ENCODE measurements at places on chromosomes 13 and 19.
A peak's percentile ranks its signal among the peaks of the same experiment; 100 is the strongest.

DNA sequence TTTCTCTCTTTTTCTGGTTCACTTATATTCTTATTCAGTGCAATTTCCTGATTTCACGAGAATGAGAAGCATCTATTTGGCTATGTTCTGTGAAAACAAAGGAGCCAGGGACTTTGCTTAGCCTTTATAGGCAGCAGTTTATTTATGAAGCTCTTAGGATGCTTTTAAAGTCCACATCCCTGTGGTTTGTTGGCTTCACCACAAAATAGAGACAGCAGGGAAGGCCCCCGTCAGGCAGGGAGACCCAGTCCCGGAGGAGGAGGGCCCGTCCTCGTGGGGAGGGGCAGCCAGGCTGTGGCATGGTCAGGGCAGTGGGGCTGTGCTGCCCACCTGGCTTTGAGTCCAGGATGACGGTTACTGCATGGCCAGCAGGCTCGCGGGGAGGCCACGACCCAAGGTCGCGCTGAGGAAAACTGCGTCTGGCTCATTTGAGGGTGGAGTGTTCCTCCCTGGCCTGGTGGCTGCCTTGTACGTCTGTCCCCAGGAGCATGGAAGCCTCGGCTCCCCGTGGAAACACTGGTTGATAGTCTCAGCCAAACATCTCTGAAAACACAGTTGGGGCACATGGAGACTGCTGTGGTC is 92.7 kb downstream of the ATP11A start:
- DNase-seq: no peak

DNA sequence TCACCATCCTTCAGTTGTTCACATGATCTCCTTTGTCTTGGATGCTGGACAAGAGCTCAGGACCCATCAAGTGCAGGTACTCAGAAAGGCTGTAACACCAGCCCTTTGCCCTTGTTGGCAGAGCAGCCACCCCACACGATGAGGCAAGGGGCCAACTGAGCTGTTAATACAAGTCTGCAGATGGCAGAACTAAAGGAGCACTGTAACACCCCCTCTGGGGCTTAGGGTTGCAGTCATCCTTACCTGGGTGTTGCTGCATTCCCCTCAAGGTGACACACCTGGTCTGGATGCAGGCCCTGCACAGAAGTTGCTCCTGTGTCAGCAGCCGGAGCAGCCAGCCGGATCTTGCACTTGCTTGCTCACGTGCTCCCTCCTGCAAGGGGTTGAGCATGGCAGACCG is 52.0 kb downstream of the STARD13 start:
- no peak for DNase-seq

- DNase-seq: no peak
Measured at GRCh38 chr13:94093652-94094315, 385.7 kb downstream of the DCT start.

DNA sequence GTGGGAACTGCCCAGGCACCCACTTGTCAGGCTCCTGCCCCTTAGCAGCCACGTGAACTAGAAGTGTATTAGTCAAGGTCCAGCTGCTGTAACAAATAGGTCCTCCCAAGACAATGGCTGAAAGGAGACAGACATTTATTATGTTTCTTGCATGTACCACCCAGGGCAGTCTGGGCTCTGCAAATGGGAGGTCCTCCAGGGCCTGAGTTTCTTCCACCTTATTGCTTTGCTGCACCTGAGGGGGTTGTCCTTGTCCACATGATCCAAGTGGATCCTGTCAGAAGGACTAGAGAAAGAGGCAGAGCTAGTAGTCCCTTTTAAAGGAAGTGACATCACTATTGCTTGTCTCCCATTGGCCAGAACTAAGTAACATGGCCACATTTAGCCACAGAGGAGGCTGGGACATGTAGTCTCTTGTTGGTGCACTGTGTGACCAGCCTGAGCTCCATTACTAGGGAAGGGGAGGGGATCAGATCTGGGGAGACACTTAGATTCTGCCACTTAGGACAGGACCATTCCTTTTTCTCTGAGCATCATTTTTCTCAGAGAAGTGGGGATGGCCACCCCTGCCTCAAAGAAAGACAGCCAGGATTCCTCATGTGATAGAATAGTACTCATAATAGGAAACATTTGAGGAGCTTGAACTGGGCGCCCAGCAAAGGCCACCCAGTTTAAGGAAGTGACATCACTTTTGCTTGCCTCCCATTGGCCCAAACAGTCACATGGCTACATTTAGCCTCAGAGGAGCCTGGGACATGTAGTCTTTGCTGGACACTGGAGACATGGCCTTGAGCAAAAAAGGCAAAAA is 15.1 kb downstream of the CC2D1A start:
- DNase-seq: no peak

DNA sequence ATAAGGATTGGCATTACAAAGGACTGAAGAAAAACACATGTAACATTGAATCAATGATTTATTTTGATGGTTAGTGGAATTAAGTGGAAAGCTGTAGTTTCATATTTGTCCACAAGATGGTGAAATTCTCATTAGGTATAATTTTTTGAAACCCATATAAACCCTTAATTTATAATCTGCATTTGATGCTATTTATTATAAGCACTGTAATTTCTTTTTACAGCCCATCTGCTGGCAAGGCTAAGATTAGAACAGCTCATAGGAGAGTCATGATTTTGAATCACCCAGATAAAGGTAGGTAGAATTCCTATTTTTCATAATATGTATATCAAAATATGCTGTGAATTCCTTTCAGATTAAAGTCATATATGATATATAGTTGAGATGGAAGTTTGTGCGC is 62.2 kb downstream of the DNAJC15 start:
- DNase-seq: no peak

- no peak for DNase-seq
Measured at GRCh38 chr19:57773488-57773887, 4.0 kb downstream of the ZNF586 start.

- DNase-seq: no peak
Measured at GRCh38 chr13:100506600-100507422, 81.8 kb downstream of the GGACT start.

DNA sequence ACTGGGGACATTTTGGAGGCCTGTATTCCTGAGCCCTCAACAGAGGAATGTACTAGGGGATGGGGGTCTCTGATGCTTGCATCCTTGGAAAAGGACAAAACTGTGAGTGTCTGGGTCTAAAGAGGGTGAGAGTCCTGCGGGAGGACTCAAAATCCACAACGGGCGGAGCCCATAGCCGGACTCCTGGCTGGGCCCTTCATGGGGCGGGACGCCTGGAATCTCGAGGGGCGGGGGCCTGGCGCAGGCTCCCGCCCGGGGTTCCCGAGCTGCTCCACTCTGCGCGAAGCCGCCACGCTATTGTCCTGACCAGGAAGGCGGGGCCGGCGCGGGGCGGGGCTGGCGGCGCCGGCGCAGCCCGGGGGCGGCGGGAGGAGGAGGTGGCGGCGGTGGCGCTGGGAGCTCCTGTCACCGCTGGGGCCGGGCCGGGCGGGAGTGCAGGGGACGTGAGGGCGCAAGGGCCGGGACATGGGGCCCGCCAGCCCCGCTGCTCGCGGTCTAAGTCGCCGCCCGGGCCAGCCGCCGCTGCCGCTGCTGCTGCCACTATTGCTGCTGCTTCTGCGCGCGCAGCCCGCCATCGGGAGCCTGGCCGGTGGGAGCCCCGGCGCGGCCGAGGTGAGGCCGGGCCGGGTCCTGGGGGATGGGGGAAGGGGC is at the start of gene APLP1:
APLP1 (plus strand) TSS at position 403 of the 651 bp plus-strand sequence; CDS start at position 466, 63 bp downstream.
- peak; percentile 77 for DNase-seq

GRCh38 chr13:101382086-101382485 is 34.2 kb downstream of the NALCN start:
- DNase-seq: no peak

DNA sequence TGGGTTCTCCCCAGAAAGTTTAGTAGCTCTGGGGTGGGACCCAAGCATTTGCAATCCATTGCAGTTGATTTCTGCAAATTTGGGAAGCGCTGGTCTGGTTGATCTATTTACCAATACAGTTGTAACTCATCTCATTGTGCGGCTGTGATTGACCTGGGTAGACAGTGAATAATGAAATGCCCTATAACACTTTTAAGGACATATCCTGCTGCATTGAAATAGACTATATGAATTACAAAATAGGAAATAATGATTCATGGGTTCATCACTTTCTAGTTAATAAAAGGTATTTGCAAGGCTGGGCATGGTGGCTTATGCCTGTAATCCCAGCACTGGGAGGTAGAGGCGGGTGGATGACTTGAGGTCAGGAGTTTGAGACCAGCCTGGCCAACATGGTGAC is 59.0 kb upstream of the FARP1 start:
- DNase-seq: no peak

GRCh38 chr13:108950333-108951010 is 321.1 kb downstream of the MYO16 start:
- no peak for DNase-seq

GRCh38 chr13:111247552-111247951 is 72.9 kb upstream of the TEX29 start:
- no peak for DNase-seq

DNA sequence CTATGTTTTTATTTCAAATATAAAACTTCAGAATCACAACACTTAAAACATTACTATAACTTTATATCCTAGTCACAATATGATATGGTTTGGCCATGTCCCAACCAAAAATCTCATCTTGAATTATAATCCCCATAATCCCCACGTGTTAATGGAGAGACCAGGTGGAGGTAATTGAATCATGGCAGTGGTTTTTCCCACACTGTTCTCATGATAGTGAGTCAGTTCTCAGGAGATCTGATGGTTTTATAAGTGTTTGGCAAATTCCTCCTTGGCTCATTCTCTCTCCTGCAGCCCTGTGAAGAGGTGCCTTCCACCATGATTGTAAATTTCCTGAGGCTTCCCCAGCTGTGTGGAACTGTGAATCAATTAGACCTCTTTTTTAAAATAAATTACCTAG is 307.6 kb downstream of the SPRY2 start:
- no peak for DNase-seq

- peak; percentile 45 for DNase-seq
Measured at GRCh38 chr19:12778017-12778904, 2.9 kb upstream of the HOOK2 start.

DNA sequence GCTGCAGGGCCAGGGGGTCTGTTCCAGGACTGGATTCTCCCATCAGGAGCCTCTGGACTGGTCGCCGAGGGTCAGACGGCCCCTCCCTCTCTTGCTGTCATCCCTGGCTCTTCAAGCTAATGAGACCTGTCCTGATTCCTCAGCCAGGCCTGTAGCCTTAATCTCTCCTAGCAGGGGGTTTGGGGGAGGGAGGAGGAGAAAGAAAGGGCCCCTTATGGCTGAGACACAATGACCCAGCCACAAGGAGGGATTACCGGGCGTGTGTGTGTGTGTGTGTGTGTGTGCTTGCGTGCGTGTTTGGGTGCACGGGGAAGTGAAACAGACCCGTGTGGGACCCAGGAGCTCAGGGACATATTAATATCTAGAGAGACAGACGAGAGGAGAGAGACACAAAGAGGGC is 1.9 kb upstream of the CRX start:
- no peak for DNase-seq

DNA sequence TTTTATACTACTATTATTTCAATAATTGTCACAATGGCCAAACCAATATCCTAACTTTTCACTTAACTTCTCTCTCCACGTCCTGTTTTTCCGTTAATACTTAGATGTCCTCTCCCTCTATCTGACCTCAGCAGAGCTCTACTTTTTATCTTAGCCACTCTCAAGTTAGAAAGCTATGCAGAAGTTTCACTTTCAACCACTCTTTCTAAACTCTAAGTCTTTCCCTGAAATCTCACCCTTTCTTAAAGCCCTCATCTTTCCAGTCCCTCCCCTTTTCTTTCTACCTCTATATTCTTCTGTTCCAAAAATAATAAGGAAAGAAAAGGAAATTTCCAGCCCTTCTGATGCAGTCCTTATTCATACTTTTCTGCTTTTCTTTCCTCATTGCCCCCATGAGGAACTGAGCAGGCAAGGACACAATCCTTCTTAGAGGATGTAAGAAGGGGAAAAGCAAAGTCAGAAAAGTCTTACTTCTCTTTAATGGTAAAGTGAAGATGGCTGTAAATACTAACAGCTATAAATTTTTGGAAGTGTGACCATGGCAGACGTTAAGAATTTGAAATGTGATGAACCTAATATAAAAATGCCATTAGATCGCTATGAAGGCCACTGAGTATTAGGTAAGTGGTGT is 23.0 kb downstream of the FAM216B start:
- no peak for DNase-seq

GRCh38 chr13:30191491-30192100 is 115.8 kb downstream of the KATNAL1 start:
- DNase-seq: no peak

GRCh38 chr13:29817604-29818378 is 32.6 kb downstream of the UBL3 start:
- no peak for DNase-seq

DNA sequence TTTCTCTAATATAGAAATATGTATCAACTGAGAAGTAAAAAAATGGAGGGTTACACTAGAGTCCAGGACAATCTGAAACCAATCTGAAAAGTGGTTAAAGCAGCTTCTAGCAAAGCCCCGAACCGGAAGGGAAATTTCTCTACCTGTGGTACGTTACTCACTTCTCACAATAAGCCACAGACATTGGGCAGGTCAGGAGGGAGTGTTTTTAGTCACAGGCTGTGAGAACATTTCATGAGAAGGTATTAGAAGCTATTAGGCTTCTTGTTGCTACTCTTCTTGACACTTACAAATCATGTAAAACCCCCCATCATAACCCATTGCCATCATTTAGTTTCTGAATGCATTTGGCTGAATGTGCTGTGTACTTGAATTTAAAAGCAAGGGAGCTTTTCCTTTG is 120.9 kb downstream of the NUFIP1 start:
- DNase-seq: no peak

DNA sequence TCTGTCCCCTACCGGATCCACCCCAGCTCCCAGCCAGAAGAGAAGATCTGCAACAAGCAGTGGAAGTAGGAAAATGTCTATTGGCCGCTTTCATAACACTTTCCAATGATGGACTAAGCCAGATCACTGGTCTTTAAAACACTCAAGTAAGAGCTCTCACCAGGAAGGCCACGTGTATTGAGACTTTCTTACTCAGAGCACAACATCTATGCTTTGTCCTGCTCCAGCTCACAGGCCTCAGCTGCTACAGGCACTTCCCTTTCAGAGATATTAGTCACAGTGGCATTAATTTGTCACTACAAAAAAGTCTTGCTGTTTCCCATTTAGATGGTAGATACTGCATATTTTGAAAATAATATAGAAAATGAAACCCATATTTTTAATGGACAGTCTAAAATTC is 164.2 kb downstream of the ABCC4 start:
- DNase-seq: no peak

- DNase-seq: no peak
Measured at GRCh38 chr13:23580684-23581060, 10.5 kb downstream of the TNFRSF19 start.

- DNase-seq: no peak
Measured at GRCh38 chr19:7159105-7159933, 89.8 kb downstream of the ZNF557 start.

GRCh38 chr19:7772752-7773291 is 9.8 kb downstream of the CLEC4M start:
- DNase-seq: no peak

- no peak for DNase-seq
Measured at GRCh38 chr19:2084993-2085720, 11.0 kb downstream of the MOB3A start.
